ENCODE measurements at places on chromosomes 5 and 9. TPM values are rescaled to one million over a fixed set of nuclear protein-coding genes. Genes with fewer than 3 reads are reported as not detected.

Gene C5orf47
- not detected for total RNA-seq

DNA sequence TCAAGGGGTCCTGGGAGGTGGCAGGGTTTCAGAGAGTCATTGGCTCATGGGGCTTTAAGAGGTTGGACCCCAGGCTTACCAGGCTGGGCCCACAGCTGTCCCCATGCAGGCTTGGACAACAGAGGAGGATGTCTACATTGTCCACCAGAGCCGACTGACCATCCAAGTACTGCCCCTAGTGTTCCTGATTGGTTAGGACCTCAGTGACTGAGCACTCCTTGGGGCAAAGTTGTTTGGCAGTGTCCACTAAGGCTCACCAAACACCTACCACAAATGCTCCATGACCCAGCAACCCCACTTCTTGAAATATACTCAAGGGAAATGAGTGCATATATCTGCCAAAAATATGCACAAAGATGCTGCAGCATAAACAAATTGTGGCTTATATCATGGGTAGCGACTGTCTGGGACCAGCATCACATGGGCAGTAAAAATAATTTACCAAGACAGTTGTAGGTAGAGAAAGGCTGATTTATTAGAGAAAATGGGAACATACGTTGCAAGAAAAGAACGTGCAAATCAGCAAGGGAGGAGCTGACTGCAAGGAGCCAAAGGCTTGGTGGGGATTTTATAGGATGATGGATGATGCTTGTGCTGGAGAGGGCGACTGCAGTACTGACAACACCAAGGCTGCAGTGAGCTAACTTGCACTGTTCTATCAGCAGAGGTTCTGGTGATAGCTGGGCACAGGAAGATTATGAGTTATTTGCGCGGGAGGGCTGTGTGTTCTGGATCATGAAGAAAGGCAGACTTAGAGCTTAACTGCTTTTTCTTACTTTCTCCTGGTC lies 265.2 kb downstream of the GADD45G start:
- no peak for DNase-seq

DNA sequence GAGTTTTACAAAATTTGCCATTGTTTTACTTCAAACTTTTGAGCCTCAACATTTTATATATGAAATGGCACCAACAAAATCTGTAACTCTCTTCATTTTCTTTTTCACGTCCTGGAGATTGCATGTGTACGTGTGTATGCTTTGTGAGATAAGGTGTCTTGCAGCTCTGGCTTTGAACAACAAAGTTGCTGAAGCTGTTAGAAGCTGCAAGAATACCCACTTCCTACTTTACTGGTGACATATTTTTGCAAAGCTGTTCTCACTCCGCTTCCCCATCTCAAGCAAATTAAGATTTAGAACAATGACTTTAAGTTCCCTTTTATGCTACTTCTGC lies 41.8 kb downstream of the FYB1 start:
- no peak for DNase-seq

DNA sequence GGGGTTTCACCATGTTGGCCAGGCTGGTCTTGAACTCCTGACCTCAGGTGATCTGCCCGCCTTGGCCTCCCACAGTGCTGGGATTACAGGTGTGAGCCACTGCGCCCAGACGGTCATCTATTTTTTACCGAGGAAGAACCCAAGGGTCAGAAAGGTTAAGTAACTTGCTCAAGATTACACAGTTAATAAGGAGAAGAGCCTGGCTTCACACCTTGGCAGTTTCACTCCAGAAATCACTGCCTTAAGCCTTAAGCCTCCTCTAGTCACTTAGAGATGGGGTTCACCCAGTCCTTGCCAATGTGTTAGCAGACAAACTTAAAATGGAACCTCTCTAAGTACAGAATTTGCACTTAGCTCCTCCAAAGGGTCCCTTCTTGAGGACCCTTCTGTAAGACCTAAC lies 116.3 kb downstream of the PTTG1 start:
- DNase-seq = no peak

DNA sequence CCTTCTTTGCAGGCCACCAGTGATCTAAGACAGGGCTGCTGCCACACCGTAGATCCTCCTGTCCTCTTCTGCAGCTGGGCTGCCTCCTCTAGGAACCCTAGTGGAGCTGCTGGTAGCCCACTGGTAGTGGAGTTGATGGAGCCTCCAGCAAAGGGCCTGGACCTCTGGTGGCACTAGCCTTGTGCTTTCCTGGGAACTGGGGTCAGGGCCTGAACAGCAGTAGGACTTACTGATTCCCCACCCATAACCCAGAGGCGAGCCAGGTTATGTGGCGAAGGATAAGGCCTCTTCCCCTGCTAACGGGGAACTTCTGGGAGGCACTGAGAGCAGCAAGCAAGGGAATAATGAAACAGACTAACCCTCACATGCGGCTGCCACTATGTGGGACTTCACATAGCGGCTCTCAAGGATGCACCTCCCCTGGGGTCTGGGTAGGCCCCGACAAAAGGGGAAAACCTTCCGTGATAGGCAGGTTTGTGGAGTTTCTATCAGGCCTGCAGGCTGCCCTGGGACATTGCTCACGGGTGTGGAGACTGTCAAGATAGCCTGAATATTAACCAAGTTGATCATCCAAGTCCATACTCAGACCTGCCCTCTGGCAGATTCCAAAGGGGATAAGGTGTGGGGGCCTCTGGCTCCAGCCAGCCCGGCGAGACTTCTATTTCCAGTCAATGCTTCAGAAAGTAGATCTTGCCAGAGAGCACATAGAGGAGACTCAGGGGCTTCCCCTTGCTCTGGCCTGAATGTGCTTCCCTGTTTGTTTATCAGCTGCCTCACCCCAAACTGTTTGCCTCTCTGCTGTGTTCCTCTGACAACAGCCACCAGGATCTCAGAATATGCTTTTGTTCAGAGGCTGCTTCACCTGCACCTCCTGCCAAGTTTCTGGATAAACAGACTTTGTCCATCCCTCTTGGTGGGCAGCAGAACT lies 7.4 kb downstream of the SLC22A4 start:
- DNase-seq = no peak

- DNase-seq = peak; percentile 29
These were observed 35.5 kb upstream of the CREBRF start for GRCh38 chr5:173020643-173021042.

Gene SPINK13
- not detected for total RNA-seq

Data from heart left ventricle (tissue), 16 donors.